ENCODE measurements at places on chromosomes 16 and 17. TPM values are rescaled to one million over a fixed set of nuclear protein-coding genes. Genes with fewer than 3 reads are reported as not detected.

The TVP23A gene
- 12.2 TPM for total RNA-seq

The SLFN14 gene
- 0.18 TPM for total RNA-seq

DNA sequence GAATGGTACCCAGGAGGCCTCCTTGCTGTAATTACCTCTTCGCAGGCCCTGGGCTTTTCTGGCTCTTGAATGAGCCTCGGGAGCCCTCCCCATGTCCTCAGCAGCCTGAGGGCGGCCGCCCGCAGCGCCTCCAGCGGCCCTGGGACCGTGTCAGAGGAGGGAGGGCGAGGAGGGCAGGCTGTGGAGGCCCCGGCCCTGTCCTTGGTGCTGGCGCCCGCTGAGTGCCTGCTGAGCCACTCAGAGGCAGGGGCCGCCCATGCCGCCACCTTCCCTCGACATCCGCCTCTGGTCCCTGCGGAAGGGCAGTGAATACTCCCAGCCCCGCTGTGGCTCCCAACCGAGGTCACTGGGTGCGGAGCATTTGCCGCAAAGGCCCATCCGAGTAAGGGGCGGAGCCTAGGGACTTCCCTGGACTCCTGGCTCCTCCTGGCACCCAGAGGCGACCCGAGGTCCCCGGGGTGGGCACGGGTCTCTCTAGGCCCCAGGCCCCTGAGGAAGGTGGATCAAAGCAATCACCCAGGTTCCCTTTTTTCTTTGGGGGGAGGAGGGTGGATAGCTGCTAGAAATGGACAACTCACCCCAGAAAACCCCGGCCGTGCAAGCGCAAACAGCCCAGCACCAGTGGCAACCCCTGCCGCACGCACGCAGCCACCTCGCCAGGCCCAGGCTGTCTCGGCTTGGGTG, 2.8 kb downstream of the RBFOX3 start:
- DNase-seq = no peak

DNA sequence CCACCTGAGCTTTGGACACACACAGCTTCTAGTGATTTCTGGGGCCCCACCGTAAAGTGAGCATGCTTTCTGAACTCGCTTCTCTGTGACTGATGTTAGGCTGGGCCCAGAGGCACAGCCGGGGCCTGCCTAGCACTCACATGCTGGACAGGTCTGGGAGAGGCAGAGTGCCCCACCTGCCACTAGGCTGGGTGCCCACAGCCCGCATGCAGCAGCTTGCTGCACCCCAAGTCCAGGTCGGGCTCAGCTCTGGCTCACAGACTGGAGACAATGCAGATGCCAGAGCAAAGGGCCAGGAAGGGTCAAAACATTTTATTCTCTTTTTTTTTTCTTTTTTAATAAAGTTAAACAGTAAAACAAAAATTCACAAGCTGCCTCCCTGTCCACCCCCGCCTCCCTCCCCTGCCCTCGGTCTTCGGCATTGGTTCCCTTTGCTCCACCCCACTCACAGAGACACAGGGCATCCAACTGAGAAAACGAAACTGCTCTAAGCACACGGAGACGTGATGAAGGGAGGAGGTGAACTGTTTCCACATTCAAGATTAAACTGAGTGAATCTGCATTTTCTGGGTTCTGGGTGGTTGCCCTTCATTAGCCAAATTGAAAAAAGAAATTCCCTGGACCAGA, 9.7 kb downstream of the CNP start:
- no peak for DNase-seq

DNA sequence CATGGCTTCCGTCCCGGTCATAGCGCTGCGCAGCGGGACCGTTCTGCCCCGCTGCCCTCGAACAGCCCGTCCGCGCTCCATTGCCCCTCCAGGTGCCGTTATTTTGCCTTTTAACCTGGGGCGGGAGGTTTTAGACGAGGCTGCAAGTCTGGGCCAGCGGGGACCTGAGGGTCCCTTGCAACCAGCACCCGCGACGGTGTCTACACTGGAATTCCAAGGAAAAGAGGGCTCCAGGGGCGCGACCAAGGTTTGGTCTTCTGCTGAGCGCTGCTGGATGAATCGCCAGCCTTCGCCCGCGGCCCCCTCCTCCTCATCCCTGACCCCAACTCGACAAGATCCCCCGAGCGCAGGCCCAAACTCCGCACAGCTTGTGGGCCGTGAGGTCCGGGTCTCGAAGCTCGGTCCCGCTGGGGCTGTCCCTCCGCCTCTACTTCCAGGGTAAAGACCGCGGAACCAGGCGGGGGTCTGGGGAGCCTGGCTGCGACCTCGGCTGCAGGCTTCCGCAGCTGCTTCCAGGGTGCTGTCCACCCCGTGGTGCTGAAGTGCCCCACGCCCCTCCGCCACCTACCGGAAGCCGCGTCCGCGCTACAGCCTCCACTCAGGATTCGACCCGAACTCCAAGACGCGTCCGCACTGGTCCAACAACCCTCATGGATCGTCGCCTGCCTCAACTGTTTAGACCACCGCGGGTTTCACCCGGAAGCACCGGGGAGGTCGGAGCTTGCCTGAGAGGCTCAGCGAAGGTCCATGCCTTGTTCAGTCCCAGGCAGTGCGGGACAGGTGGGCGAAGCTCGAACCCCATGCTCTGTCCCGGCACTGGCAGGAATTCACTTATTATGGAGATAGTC, 10.1 kb upstream of the CA4 start:
- DNase-seq = no peak

- DNase-seq = no peak
Measured at GRCh38 chr16:643050-643368, 1.4 kb downstream of the MCRIP2 start.

DNA sequence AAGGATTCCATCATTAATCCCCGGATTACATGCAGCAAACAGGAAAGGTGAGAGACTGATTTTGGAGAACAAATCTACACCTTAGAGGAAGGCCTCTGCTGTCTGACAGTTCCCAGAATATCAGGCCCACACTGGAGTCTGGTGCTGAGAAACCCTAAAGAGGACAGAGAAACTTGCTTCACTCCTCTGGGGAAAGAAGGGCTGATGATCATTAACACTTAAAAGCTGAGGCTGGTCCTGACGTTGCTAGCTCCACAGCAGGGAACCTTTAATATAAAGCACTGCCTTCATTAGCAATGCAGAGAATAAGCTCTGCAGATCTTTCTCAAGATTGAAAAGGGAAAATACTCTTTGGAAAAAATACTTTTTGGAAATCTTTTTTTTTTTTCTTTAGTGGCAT, 1472.4 kb upstream of the GOT2 start:
- no peak for DNase-seq

GRCh38 chr16:69396187-69397061, 10.6 kb upstream of the TERF2 start:
- peak; percentile 77 for DNase-seq

DNA sequence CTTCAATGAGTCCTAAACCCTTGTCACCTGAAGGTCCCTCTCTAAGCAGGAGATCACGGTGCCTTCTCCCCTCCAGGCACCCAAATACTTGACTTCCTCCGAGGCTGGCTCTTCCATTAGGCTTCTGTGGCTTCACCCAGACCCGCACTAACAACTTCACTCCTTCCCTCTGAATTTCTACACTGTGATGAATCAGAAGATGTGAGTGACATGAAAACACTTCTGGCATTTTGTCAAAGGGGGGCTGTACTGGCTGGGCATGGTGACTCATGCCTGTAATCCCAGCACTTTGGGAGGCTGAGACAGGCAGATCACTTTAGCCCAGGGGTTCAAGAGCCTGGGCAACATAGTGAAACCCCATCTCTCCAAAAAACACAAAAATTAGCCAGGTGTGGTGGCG, 72.6 kb upstream of the CNEP1R1 start:
- no peak for DNase-seq

- no peak for DNase-seq
Measured at GRCh38 chr17:58224315-58224714, 5.3 kb upstream of the MKS1 start.
